CD8-positive, alpha-beta T cell (primary cell): ENCODE measurements at places on chromosomes 4 and X. TPM values are rescaled to one million over a fixed set of nuclear protein-coding genes. Genes with fewer than 3 reads are reported as not detected.
A peak's percentile ranks its signal among the peaks of the same experiment; 100 is the strongest.

- peak; percentile 29 for DNase-seq
Observed at GRCh38 chrX:24153178-24153795, 3.8 kb downstream of the ZFX start.

- DNase-seq: no peak
Observed at GRCh38 chrX:13373027-13373426, 53.2 kb upstream of the ATXN3L start.

GRCh38 chr4:71540749-71541269 is 202.0 kb downstream of the SLC4A4 start:
- no peak for DNase-seq

- DNase-seq: no peak
Observed at GRCh38 chr4:113467581-113467980, 294.0 kb downstream of the CAMK2D start.

- no peak for DNase-seq
Observed at GRCh38 chrX:50818986-50819385, 5.0 kb upstream of the SHROOM4 start.

GRCh38 chrX:119763181-119763580 is 4.8 kb downstream of the SOWAHD start:
- DNase-seq: no peak

GRCh38 chr4:1367936-1368289 is 20.9 kb downstream of the UVSSA start:
- DNase-seq: no peak

GRCh38 chr4:177225605-177226004 is 84.1 kb upstream of the NEIL3 start:
- DNase-seq: no peak

- no peak for DNase-seq
Observed at GRCh38 chr4:23135792-23136645, 443.3 kb downstream of the GBA3 start.

GRCh38 chr4:32268863-32269262 is 1548.7 kb downstream of the PCDH7 start:
- no peak for DNase-seq

GRCh38 chr4:109801099-109801789 is 555 bp downstream of the CFI start:
- DNase-seq: no peak

- DNase-seq: no peak
Observed at GRCh38 chr4:16685536-16685935, 212.9 kb downstream of the LDB2 start.

Gene GC
- total RNA-seq: not detected

Gene MFAP3L
- 1.4 TPM for total RNA-seq

Gene PPP2R3B
- 19.5 TPM for total RNA-seq
